ENCODE measurements at places on chromosomes 2 and 18.

GRCh38 chr2:198456418-198456817, 652.0 kb downstream of the PLCL1 start:
- DNase-seq = no peak

GRCh38 chr2:74567881-74568280, 13.4 kb downstream of the DOK1 start:
- DNase-seq = no peak

- DNase-seq = no peak
These were observed 28.7 kb upstream of the C1D start for GRCh38 chr2:68091439-68092034.

DNA sequence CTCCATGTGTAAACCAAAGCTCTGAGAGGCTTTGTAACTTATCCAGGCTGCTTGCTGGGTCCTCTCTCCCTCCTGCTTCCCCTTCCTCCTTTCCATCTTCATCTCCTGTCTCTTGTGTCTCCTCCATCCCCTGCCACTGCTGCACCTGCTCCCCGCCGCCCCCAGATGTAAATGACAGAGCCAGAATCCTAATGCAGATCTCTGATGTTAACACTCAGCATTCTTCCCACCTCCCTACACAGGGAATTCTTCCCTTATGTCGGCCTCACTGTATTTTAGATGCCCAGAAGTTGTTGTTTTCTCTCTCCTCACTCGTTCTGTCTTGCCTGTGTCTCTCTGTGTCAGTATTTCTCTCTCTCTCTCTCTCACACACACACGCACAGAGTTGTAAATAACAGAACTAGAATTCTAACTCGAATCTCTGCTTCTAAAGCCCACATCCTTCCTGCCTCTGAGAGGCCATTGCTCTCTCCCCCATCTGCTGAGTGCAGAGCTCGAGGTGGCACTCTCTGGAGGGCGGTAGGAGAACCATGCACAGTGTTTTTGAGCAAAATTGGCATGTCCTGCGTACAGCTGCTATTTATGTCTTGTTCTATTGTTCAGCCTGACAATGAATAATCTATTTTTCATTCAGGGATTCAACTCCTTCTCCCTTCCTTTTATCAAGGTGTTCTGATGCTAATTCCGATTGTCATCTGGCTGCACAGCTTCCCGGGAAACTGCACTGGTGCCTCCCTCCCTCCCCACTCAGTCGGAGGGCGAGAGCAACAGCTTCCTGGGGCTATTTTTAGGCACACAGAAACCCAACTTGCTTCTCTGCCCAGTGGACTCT, 219.9 kb downstream of the SH3RF3 start:
- no peak for DNase-seq

DNA sequence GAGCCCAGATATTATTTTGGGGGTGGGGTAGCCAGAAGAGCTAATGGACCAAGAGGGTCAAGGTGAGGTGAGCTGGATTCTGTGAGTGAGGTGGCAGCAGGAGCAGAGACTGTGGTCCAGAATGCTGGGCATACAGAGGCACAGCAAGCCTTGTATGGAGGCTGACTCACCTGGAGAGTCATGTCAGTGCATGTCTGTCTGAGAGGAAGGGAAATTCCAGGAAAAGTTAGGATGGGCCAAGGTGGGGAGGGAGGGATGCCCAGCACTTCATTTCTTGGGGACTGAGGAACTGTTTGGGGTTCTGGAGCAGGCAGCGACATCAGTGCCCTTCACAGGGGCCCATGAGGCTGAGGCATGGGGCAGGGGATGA, 21.1 kb downstream of the PER2 start:
- DNase-seq = no peak

DNA sequence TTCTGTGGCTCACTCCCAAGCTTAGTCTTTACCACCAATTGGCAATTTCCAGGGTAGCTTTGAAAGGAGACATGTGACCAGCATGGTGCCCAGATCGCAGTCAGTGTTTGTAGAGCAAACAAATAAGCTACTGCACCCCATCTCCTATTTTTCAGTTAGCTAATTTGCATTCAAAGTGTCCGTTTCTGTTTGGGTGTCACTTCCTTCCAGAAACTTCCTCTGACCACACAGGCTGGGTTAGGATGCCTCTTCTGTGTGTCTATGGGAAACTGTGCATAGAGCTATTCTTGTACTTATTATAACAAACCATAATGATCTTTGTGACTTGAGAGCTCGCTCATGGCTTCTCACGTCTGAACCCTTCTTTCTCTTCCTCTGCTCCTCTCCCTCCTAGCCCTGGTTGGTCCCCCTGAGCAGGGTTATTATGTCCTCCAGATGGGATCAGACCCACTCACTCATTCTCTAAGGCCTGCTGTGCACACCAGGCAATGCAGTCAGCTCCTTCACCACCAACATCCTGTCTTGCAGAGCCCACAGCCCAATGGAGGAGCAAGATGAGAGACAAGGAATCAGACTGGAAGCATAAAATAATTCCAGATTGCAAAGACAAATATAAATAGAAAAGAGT, 101.2 kb upstream of the ALK start:
- DNase-seq = no peak

- DNase-seq = no peak
These were observed 133.8 kb upstream of the TWIST2 start for GRCh38 chr2:238714038-238714528.

DNA sequence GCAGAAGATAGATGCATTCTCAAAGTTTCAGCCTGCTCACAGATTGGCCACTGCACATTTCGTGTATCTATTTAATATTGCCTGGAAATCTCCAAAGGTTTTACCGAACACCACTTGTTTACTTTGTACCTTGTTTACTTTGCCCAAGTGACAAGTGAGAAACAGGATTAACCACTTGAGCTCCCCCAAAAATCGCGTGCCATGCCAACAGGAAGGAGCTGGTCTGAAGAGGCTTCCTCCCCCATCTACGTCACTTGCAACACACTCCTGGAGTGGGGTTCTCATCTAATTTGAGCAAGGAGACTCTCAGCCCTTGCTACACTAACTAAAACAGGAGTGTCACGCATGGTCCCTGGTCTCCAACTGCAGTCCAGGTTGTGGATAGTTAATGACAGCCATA, 212.5 kb upstream of the TMEM200C start:
- no peak for DNase-seq

DNA sequence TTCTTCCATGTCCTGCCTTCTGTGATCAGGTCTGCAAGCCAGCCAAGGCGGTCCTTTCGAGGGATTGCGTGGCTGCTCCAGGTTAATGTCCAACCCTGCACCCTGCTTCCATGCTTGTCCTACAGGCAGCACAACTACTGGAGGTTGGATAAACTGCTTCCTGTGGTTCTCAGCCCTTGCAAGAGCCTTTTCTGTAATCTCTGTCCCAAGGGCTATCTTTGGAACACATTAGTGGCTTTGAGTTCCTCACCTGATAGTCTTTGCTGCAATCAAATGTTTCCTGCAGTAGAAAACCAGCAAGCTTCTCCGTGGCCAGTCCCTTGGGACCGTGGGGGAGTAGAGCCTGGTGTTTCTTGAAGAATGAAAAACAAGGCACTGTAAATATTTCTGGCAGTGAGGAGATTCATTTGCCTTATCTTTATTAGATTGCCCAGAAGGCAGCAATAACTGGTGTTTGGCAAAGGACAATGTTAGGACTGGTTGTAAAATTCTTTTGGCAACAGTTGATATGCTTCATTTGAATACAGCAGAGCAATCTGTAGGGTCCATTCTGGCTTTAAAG, 214.4 kb downstream of the FHOD3 start:
- DNase-seq = no peak

GRCh38 chr2:48131539-48132270, 225.4 kb upstream of the FBXO11 start:
- no peak for DNase-seq

- DNase-seq = no peak
These were observed 63.9 kb downstream of the ZEB2 start for GRCh38 chr2:144455987-144456386.

DNA sequence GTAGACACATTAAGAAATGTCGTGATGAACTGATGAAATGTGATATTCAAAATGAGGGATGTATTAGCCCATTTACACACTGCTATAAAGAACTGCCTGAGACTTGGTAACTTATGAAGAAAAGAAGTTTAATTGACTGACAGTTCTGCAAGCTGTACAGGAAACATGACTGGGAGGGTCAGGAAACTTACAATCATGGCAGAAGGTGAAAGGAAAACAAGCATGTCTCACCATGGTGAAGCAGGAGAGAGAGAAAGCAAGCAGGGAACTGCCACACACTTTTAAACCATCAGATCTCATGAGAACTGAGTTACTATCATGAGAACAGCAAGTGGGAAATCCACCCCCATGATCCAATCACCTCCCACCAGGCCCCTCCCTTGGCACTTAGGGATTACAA, 1010.8 kb upstream of the CELF4 start:
- DNase-seq = no peak

All from HuH-7.5 (cell line).